ENCODE measurements at places on chromosomes 7 and 10.

GRCh38 chr10:98055841-98056516 is 25.6 kb upstream of the CRTAC1 start:
- no peak for DNase-seq

- no peak for DNase-seq
Observed at GRCh38 chr10:115167751-115168150, 74.6 kb downstream of the ATRNL1 start.

DNA sequence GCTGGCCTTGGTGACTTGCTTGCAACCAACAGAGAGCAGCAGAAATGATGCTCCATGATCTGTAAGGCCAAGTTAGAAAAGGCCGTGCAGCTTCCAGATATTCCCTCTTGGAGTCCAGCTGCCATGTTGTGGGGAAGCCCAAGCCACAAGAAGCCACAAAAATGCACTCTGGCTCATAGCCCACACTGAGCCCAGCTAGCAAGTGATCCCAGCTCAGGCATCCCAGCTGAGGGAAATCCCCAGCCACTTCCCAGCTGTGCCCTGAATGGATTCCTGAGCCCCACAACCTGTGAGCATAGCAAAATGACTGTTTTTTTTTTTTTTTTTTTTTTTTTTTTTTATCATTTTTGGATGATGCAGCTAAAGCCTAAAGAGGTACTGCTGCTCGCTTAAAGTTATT is 11.1 kb upstream of the SDK1 start:
- DNase-seq, result no peak

DNA sequence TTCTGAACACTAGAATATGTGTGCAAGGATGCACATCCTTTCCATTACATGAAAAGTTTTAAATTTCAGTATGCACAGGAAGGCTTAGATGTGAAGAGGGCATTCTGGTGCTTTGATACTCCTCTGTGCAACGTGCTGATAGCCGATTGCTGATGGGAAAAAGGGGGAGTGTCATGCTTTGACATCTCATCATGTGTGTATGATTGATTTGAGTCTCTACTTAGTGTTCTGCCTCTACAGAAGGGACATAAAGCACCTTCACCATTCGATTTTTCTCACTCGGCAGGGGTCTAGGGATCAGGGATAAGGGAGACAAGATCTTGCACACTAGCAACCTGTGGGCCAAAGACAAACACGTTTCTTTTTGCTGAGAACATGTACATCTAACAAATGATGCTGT is 114.7 kb upstream of the RSU1 start:
- no peak for DNase-seq

- no peak for DNase-seq
Observed at GRCh38 chr10:74081192-74081803, 69.3 kb downstream of the AP3M1 start.

GRCh38 chr7:88202799-88203198 is 17.0 kb downstream of the SRI start:
- no peak for DNase-seq

GRCh38 chr7:100516135-100516812 is 22.7 kb upstream of the AGFG2 start:
- peak; percentile 26 for DNase-seq

GRCh38 chr7:23254051-23254681 is 7.6 kb downstream of the GPNMB start:
- DNase-seq, result no peak

- no peak for DNase-seq
Observed at GRCh38 chr10:11573497-11573896, 38.0 kb downstream of the USP6NL start.

- no peak for DNase-seq
Observed at GRCh38 chr10:126497672-126498071, 109.4 kb upstream of the ADAM12 start.

DNA sequence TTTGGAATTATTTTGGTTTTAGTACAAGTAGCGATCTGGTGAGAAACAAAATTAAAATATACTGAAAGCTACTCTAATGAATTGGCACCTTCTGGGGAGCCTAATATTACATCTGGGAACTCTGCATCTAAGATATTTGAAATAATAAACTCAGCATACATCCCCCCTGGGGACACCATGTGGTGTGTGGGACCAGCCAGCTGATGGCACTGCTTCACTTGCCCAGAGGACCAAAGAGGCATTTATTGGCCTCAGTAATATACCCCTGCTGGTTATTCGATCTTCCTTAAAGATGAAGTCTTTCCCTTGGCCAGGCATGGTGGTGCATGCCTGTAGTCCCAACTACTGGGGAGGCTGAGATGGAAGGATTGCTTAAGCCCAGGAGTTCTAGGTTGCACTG is 195.1 kb upstream of the AUTS2 start:
- no peak for DNase-seq

DNA sequence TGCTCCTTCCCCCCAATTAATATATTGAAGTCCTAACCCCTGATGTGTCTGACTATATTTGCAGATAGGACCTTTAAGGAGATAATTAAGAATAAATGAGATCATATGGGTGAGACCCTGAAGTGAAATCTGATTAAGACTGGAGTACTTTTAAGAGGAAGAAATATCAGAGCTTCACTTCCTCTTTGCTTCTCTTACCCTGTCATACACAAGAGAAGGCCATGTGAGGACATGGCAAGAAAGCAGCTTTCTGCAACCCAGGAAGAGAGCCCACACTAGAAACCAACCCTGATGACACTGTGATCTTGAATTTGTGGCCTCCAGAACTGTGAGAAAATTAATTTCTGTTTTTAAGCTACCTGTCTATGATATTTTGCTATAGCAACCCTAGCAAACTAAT is 44.2 kb downstream of the JMJD1C start:
- no peak for DNase-seq

GRCh38 chr10:22305721-22306120 is 10.5 kb upstream of the COMMD3 start:
- no peak for DNase-seq

- no peak for DNase-seq
Observed at GRCh38 chr10:76429368-76430060, 998.1 kb downstream of the LRMDA start.

- DNase-seq, result no peak
Observed at GRCh38 chr10:96622013-96622787, 35.4 kb upstream of the TM9SF3 start.

DNA sequence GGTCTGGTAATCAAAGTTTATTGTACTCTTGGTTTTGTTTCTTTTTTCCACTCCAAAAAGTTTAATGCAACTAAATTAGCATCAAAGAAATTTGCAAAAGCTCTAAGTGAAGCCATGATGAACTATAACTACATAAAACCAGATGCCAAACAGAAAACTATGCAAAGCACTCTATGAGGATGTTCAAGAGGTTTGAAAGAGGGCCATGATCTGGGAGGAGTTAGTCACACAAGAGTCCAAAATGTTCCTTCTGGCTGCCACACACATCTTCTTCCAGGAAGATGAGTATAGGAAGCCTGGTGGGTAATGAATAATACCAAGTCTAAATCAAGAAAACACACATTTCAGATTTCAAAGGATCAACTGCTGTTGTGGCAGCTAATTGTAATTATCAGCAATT is 28.4 kb downstream of the GLI3 start:
- DNase-seq, result no peak

DNA sequence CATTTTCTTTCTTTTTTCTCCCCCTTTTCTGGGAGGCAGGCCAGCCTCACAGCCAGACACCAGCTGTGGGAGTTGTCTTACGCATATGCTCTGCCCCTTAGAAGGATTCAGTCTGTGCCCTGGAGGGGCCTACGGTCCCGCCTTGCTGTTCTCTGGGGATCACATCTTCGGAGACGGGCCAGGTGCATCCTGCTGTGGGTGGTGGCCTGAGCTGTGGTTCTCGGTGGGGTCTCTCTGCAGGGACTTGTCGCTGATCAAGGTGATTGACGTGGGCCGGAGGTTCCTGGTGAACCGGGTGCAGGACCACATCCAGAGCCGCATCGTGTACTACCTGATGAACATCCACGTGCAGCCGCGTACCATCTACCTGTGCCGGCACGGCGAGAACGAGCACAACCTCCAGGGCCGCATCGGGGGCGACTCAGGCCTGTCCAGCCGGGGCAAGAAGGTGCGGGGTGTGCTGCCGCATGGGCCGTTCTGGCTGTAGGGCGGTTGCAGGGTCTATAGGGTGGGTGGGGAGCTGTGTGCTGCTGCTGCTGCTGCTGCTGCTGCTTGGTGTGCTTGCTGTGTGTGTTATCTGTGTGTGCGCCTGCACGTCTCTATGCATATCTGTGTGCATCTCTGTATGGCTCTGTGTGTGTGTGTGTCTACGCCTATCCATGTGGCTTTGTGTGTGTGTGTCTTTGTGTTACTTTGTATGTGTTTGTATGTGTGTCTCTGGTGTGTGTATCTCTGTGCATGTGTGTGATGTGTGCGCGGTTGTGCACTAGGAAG is 17.9 kb downstream of the PFKFB3 start:
- no peak for DNase-seq

- no peak for DNase-seq
Observed at GRCh38 chr7:22667562-22668239, 59.3 kb upstream of the IL6 start.

- DNase-seq, result no peak
Observed at GRCh38 chr10:24904824-24905223, 47.6 kb downstream of the PRTFDC1 start.

- DNase-seq, result no peak
Observed at GRCh38 chr10:105075031-105075430, 433.9 kb downstream of the SORCS3 start.

DNA sequence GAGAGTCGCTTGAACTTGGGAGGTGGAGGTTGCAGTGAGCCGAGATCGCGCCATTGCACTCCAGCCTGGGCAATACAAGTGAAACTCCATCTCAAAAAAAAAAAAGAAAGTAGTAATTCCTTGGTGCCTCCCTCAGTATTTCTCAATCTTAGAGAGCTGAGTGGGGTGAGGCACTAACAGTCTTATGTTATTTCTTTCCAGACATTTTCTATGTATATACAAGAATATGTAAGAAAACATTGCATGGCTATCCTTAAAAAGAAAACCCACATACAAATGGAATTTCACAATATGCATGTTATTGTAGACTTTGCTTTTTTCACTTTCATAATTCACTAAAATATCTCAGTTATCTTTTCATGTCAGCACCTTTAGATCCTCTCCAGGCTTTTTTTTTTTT is 13.6 kb upstream of the SLF2 start:
- DNase-seq, result no peak

DNA sequence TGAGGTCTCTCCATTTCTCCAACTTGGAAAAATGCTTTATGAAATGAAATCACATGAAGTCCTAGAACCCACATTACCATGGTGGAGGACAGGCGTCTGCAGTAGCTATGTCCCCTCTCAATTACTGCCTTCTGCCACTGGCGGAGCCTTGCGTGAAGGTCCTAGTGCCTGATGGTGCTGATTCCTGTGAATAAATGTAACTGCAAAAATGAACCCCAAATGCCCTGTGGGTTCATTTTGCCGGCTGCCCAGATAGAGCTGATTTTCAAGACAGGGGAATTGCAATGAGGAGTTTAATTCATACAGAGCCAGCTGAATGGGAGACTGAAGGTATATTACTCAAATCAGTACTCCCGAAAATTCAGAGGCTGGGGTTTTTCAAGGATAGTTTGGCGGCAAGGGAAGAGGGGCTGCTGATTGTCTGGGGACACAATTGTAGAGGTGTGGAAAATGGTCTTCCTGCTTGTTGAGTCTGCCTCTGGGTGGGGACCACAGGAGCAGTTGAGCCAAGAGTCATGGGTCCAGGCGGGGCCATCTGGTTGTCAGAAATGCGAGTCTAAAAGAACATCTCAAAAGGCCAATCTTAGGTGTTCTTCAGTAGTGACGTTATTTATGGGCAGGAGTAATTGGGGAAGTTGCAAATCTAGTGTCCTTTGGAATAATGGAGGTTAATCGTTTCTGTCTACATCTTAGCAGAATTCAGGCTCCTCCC is 13.5 kb downstream of the PRF1 start:
- DNase-seq, result no peak

GRCh38 chr7:155064186-155064585 is 5.9 kb upstream of the HTR5A start:
- DNase-seq, result no peak

- DNase-seq, result no peak
Observed at GRCh38 chr10:78279756-78280155, 246.1 kb downstream of the RPS24 start.

DNA sequence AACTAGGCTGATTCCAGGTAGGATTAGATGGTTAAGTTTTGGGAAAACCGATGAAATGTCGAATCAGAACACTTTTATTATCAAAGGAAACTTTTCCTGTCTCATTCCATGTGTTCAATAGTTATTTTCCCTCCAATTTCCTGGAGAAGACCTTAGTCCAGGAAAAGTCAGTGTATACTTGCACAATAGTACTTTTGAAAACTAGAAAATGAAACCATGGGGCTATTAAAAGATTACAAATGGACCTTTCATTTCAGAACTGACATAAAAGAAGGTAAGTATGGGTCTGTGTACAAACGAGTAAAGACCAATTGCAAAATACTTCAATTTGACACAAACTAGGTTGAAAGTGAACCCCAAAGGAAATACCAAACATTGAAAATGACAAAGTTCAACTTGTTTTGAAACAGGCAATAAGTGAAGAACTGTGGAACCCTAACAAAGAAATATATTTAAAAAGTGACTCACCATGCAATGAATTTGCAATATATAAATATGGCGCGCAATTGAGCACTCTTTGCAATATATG is 2.1 kb downstream of the AVPI1 start:
- DNase-seq, result no peak

DNA sequence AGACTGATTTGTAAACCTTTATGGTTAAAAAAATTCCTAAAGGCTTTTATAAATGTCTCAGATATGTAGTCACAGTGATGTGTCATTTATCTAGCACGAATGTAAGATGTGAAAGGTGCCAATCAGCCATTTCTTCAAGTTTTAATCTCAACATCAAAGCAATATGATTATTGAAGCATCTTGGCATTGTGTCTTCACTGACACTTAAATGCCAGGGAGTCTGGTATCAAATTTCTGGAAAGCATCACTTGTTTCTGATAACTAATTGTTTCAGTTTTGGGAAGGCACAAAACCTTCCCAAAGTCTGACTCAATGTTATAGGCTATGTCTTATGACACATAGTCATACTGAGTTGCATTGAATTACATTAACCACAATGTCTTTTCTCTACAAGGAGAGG is 492.0 kb upstream of the CNTNAP2 start:
- DNase-seq, result no peak

DNA sequence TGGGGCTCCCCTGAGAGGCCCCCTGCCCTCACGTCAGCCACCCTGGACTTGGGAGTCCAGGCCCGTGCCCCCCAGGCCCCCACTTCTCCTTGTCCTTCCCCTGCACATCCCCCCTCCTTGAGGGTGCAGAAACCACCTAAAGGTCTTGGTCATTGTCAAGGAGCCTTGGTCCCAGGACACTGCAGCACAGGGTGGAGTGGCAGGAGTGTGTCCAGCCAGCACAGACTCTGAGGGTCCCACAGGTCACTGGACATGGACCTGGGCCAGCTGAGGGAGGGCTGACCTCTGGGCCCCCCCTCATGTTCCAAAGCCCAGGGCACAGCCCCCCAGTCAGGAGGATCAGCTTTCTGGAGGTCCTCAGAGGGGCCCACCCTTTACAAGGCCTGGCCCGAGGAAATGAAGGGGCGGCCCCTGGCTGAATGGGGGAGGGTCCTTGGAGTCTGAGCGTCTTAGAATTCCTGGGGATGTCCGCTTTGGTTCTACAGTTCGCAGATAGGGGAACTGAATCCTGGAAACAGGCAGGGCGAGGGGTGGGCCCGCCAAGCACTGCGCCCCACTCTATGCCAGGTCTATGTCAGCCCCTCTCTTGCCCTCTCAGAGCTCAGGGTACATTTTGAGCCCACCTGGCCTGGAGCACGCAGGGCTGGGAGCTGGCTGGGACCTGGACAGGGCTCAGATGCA is 54.0 kb downstream of the PWWP2B start:
- no peak for DNase-seq
